ENCODE measurements at places on chromosomes 6 and 20.
A peak's percentile ranks its signal among the peaks of the same experiment; 100 is the strongest.

DNA sequence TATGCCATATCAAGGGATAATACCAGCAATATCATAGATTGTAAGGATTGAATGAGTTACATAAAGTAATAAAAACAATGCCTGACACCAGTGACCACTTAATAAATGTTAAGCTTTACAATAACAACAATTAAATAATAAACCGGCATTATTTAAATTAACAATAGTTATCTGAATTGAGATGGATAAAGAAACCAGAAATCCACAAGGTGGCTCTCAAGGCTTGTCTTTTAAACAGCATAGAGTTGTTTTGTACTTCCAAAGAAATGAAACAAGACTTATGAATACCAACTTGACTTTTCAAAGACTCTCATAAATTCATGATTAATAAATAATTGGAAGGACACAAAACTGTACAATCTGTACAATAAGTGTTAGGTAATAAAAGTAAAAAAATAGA lies 203.1 kb downstream of the ASCC3 start:
- no peak for DNase-seq

DNA sequence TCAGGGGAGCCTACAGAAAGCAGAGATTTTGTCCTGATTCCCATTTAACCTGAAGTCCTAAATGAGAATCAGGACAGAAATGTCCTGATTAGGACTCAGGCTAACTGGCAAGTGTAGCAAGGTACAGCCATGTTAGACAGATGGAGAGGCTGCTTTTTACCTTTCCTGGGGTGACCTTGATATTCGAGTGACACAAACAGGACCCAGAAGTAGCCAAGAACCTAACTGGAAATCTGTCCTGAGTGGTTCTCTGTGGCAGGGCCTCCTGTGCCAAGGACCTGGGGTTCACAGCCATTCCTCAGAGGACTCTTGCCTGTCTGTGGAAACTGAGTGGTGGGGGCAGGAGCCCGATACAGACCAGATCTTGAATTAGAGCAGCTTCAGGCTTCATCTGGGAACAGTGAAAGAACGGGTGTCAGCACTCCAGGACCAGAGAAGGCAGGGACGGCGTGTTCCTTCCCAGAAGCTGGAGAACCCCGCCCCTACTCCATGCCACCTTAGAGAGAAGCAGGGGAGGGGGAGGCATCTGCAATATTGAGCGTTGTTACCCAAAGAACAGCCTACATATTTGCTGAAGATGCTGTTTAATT lies 4.3 kb upstream of the FUCA2 start:
- no peak for DNase-seq

GRCh38 chr6:150633486-150633834 lies 33.8 kb downstream of the PLEKHG1 start:
- no peak for DNase-seq

- DNase-seq = no peak
Measured at GRCh38 chr6:13724182-13724581, 12.5 kb upstream of the RANBP9 start.

DNA sequence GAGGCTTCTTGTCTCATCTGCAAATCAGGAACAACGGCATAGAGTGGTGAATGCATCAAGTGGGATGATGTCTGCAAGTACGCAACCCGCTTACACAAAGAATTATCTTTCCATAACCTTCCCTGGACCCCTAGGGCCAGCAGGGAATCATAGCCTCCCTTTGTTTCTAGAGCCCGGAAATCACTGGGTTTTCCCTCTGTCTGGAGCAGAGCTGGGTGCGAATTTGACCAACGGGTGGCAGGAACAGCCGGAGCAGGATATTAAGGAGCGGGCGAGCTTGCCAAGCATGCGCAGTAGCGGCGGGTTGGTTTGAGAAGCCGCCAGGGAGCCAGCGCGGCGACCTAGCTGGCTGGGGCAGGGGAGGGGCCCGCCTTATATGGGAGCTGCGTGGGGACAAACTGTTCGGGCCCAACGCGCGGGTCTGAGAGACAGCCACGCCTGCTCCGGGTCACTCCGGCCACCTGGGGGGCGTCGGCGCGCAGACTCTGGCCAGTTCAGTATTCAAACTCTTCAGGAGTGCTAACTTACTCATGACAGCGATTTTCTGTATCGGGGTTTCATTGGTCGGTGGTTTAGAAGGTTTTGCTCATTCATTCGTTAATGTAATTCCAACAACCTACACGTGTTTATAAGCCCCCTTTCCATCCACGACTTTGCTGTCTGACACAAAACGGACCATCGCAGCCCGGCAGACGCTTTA lies 1.6 kb upstream of the KIF16B start:
- DNase-seq = peak; percentile 78

DNA sequence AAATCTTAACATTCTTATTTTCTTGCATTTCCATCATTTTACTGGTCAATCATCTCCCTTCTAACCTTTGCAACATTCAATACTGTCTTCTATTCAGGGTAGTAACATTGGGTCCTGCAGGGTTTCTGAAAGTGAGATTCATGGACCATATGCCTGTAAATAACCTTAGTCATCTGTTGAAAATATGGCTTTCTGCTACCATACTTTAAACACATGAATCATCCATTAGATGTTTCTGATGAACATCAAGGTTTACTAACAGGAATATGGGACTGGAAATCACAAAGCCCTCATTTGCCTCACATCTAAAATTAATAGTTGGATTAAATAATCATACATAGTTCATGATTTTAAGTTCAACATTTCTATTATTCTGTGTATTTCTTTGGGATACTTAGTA lies 475.9 kb upstream of the MARCKS start:
- DNase-seq = no peak

DNA sequence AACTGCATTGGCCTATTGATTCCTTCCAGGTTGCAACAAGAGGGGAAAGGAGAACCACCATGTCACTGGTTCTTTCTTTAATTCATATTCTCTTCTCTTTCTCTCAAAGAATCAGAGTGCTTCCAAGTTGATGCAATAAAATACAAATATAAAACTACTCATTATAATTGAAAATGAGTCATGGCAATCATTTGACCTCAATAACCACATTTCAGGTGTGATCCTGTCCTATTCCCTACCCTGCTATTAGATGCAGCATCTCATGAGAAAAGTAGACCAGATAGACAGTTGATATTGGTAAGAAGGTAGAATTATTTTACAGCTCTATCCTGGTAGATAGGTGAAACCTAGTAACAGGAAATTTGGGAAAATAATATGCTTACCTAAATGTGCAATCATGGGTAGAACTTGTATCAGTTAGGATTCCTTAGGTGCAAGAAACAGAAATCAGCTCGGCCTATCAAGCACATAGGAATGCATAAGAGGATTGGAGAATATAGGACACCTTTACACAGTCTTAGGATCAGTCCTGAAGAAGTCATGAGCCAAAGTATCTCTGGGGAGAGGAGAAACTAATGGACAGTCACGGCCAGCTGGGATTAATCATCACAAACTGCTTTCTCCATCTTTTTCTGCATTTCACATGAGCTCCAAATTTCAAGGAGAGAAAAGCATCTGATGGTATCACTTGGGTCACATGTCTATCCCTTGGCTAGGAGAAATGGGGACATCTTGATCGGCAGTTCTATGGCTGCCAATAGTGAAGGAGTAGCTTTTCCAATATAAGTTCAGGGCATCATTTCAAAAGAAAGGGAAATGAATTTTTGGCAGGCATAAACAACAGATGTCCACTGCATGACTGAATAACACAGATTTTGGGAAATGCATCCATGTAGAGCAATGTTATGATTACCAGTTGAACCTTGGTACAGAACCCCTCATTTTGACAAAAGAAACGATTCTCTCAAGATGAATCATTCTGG lies 19.3 kb upstream of the RNF146 start:
- no peak for DNase-seq

GRCh38 chr6:157853018-157853805 lies 30.2 kb downstream of the SNX9 start:
- peak; percentile 7 for DNase-seq

- DNase-seq = no peak
Measured at GRCh38 chr20:38001173-38001875, 31.9 kb downstream of the TTI1 start.

GRCh38 chr6:100307561-100307960 lies 157.2 kb downstream of the SIM1 start:
- DNase-seq = no peak

DNA sequence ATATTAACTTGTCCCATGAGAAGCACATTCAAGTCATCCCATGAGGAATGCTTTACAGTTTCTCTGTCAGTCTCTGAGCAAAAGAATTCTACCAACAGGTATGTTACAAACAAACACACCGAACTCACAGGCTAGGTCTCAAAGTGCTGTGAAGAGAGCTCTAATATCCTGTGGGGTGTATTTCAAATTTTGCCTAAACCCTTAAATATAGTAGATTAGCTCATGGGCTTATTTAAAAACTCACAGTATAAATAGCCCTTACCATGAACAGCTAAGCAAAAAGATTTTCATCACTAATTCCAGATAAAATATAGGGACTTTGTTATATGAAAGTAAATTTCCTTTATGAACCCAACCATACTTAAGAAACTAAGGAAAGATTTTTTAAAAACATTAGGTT lies 77.8 kb downstream of the FILIP1 start:
- DNase-seq = no peak

DNA sequence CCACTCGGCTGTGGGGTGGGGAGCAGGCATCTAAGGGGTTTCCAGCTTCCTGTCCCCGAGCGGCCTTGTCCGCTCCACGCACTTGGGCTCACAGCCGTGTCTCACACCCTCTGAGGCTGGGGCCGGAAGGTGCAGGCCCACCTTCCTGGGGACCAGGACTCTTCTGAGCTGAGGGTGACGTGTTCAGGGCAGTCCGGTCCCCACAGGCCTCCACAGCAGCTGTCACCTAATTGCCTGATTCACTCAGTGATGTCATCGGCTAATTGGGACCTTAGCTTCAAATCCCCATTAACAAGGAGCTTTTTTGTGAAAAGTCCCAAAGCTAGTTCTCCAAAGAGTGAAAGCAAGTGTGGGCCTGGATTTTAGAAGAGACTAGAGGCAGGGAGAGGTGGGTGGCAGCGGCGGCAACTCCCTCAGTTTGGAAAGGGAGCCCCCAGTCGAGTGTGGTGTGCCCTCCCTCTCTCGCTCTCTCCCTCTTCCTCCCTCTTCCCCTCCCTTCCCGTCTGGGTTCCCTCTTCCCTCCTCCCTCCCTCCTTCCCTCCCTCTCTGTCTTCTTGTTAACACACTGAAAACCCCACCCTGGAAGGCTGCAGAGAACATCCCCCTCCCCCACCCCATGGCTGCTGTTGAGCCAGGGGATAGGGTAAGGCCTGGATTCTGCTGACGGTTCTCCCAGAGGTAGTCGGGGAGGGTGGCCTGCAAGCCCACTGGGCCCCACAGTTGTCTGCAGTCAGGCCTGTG lies 39.0 kb downstream of the MYT1 start:
- DNase-seq = no peak

DNA sequence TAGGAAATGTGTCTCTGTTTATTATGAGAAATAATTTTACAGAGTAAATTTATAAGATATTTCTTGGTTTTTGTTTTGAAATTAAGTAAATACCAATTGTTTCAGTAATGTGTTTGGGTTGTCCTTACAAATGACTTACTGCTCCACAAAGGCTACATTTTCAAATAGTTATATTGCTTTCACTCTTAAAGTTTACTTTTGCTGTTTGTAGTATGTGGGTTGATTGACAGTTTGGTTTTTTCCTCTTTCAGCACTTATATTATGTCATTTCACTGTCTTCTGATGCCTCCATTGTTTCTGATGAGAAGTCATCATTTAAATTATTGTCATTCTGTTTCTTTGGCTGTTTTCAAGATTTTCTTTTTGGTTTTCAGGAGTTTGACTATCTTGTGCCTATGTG lies 34.9 kb upstream of the SUMO4 start:
- DNase-seq = no peak

GRCh38 chr6:6920114-6920986 lies 187.4 kb upstream of the RREB1 start:
- DNase-seq = no peak

- no peak for DNase-seq
Measured at GRCh38 chr6:110530671-110531070, 54.3 kb upstream of the SLC22A16 start.

- DNase-seq = peak; percentile 17
Measured at GRCh38 chr20:64114356-64114971, 7.1 kb upstream of the NPBWR2 start.

- no peak for DNase-seq
Measured at GRCh38 chr20:25297141-25297905, 49.4 kb downstream of the PYGB start.

DNA sequence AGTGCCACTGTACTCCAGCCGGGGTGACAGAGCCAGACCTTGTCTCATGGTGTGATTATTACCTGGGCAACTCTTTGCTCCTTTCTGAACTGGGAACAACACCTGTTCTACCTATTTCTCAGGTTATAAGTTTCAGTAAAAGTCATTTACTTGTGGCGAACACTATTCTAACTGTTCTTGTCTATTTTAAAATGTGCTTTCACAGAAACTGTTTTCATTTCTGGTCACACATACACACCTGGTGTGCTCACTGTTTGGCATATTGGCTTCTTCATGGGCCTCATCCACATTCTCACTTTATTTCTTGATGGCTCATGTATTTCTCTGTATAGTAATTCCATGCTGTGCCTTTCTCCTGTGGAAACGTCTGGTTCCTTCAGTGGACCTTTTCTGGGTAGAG lies 30.5 kb upstream of the XRN2 start:
- no peak for DNase-seq

DNA sequence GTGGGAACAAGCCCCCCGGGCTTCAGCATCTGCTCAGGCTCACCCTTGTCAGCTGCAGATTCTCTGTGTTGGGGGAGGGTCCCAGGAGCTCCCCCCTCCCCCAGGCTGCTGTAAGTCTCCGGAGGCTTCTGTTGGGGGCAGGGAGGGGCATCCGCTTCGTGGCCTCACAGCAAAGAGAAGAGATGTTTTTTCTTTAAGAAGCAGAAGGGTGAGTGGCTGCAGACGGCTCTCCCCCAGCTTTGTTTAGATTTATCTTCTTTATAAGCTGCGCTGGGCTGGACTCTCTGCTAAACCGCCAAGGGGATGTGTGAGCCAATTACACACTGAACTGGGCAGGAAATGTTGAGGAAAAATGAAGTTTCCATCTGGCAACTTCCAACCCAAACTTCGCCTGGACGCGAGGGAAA lies 48.7 kb upstream of the GATA5 start:
- DNase-seq = no peak

GRCh38 chr6:97702248-97702647 lies 419.2 kb upstream of the MMS22L start:
- no peak for DNase-seq

DNA sequence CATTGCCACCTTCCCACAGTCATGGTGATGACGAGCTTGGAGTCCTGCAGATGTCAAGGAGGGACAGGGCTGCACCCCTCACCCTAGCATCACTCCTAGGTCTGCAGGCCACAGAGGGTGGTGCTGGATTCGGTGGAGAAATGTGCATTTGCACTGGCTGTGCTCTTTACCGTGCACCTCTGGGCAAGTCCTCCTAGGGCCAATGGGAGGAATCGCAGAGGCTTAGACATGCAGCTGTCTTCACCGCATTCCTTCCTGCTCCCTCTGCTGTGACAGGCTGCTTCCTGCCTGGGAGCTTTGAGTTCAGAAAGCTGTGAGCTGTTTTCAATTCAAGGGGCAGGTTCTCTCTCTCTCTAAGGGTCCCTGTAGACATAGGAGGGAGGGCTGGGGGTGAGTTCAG lies 85.1 kb downstream of the EDN3 start:
- peak; percentile 48 for DNase-seq

GRCh38 chr6:11149551-11149950 lies 38.0 kb upstream of the ERVFRD-1 start:
- no peak for DNase-seq

GRCh38 chr6:25534942-25535631 lies 116.9 kb upstream of the SCGN start:
- no peak for DNase-seq

- no peak for DNase-seq
Measured at GRCh38 chr6:20182926-20183521, 29.2 kb downstream of the MBOAT1 start.

GRCh38 chr20:39713076-39713840 lies 751.1 kb downstream of the DHX35 start:
- no peak for DNase-seq
